NCI-H2029 (cell line): ENCODE measurements at places on chromosomes 5 and 9.

DNA sequence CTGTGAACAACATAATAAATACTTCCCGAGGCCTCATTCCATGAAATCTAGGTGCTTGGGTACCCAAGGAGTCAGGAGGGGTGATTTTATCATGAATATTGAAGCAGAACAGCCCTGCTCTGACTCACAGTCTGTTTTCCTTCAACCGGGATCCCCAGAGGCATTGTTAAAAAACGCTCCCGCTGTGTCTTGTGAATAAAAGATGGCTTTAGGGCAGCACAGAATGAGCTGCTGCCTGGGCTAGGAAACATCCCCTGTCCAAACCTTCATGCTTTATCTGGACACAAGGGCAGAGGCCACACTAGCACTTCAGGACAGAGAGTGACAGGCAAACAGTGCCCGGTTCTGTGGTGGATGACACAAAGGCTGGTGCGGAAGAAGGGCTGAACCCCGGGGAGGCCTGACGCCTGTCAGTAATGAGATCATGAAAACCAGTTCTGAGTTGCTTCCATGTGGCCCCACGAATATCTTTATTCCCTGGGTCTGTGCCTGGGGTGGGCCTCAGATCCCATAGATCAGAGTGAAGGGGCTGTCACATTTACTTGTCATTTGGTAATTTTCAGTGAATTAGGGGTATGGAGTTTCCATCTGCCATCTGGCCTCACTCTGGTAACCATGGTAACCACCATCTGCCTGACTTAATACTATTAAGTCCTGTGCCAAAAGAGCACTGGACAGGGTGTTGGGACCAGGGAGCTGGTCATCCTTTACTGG is 2.6 kb downstream of the IGFBPL1 start:
- DNase-seq: no peak

DNA sequence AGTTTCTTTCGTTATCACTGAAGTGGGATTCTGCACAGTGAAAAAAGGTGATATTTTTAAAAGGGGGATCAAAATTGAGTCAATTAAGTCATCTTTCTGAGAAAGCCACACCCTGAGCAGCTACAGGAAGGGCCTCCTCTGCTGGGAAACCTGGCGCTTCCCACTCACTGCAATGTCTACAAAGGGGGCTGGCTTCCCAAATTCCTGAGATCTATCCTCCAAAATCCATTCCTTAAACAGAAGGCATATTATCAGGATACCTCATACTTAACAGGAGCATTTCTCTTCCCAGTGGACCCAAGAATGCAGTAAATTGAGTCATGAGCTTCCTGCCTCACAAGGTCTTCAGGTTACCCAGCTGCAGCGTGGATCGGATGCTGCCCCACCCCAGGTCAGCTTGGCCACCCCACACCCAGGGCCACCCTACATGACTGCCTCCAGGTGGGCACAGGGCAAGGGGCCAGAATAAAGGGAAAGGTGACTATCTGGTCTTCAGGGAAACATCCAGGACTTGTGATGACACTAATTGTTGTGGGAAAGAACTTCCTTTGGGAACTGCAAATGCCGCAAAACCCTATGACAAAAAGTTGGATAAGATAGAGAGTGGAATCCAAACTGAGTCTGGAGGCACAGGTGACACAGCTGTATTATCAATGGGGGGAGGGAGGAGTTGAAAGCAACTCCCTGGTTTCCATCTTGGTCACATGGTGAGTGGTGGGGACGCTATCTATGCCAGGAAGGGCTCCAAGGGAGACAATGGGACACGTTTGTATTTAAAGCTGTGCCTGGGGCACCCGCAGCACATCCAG is 42.3 kb downstream of the ROR2 start:
- DNase-seq: no peak

- peak; percentile 95 for DNase-seq
Observed at GRCh38 chr9:90107040-90107725, 502.4 kb downstream of the GADD45G start.

GRCh38 chr9:114301798-114302565 is 20.9 kb upstream of the ORM1 start:
- DNase-seq: no peak

GRCh38 chr9:130287736-130288135 is 22.2 kb downstream of the HMCN2 start:
- peak; percentile 95 for DNase-seq

DNA sequence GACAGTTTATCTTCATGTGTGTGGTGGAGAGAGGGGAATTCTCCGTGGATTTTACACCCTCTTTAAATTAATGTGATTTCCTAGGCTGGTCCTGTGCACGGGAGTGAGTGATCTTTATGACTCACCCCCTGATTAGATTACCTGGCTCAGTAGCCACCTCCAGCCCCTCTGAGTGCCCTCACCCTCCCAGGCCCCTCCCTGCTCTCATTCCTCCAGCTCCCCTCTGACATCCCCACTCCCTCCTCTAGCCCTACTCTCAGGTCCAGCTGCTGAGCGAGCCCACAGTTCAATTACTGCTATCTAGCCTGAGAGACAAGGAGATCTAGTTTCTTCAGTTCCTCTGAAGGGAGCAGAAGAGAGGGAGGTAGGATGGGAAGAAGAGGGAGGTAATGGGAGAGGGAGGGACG is 61.8 kb upstream of the ARAP3 start:
- DNase-seq: peak; percentile 41

DNA sequence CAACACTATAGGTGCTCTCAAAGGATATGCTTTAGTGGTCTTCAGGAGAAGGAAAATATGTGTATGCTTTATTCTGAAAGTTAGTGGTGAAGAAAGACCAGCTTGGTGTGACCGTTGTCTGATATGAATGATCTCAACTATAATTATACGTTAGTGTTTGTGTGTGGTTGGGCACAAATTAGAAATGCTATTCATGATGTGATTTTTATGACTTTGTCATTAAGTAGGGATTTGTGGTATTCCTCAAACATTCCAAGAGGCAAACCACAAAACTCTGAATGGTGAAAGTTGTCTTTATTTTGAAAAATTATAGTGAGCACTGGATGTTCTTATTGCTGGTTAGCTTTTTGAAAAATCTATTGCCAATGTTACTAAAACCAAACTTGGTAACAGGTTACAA is 6.2 kb upstream of the F2R start:
- no peak for DNase-seq

- no peak for DNase-seq
Observed at GRCh38 chr5:5320062-5320805, 102.2 kb upstream of the ICE1 start.

GRCh38 chr5:126718236-126718868 is 58.6 kb upstream of the LMNB1 start:
- no peak for DNase-seq

DNA sequence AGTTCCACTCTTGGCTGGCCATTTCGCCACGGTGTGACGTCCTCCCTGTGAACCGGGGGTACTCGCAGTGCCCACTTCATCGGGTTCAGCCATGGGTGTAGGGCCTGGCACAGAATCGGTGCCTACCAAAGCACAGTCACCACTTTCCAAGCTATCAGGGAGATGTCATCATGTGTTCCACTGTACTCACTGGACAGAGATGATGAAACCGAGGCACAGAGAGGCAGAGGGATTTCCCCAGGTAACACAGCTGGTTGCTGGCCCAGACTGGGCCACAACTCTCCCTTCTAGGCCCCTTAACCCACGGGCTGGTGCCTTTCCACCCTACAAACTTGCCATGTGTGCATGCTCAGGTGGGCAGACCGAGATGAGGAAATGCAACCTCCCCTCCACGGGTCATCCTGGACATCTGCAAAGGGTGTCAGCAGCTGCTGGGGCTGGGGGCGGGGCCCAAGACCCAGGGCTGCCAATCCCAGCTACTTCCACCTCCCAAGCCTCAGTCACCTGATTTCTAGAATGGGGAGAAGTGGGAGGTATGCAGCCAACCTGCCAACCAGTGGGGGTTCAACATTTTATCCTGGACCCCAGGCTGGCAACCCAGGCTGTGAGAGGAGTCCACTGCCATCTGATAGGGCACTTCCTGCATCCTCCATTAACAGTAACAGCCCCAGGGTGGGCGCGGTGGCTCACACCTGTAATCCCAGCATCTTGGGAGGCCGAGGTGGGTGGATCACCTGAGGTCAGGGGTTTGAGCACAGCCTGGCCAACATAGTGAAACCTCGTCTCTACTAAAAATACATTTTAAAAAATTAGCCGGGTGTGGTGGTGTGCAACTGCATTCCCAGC is 893 bp upstream of the SH2D3C start:
- no peak for DNase-seq

- DNase-seq: no peak
Observed at GRCh38 chr9:130359819-130360218, 84.9 kb upstream of the ASS1 start.

DNA sequence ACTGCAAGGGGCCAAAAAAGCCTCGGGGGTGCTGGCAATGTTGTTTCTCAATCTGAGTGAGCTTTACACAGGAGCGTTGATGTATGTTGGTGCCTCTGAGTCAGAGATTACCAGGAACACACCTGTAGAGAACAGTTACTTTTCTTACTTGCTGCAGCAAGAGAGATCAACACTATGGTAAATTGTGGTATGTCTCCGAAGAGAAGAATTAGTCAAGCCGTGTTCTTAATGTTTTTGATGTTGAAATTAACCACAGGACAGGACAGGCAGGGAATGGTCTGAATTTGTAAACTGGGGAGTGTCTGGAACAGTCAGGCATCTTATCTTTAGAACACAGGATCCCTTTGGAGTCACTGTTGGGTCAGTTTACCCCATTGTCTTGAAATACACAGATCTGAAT is 285.7 kb downstream of the DNAH5 start:
- DNase-seq: no peak

- DNase-seq: no peak
Observed at GRCh38 chr5:80569086-80569960, 757 bp downstream of the ANKRD34B start.

- no peak for DNase-seq
Observed at GRCh38 chr5:107719034-107719606, 48.4 kb upstream of the EFNA5 start.

DNA sequence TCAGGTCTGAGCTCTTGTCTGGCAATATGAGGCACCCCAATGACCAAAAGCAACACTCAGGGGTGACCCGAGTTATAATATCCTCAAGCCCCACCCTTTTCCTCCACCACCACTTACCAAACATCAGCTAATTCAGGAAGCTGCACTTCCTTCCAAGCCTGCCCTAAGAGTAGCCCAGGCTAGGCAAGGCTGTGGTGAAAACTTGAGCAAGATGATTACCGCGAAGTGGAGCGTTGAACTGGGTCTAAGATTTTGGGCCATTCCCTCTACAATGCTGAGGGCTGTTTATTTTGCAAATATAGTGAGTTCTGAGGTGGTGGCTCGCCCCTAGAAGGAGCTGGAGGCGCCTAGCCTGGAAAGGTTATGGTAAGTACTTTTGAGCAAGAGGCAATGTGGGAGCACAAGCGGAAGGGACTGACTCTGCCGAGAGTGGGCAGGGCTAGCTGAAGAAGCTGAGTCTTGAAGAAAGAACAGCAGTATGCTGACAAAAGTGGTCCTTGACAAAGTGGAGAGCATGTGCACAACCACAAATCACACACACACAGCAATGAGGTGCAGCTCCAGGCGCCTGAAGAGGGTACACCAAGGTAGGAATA is at the start of gene HK3:
HK3 (minus strand) TSS at position 51 of the 596 bp plus-strand sequence. CDS start 3,187 bp downstream, outside the sequence.
- DNase-seq: no peak

GRCh38 chr9:136254381-136255165 is 9.0 kb upstream of the QSOX2 start:
- DNase-seq: no peak

GRCh38 chr9:6034954-6035353 is 19.5 kb upstream of the RANBP6 start:
- DNase-seq: no peak

DNA sequence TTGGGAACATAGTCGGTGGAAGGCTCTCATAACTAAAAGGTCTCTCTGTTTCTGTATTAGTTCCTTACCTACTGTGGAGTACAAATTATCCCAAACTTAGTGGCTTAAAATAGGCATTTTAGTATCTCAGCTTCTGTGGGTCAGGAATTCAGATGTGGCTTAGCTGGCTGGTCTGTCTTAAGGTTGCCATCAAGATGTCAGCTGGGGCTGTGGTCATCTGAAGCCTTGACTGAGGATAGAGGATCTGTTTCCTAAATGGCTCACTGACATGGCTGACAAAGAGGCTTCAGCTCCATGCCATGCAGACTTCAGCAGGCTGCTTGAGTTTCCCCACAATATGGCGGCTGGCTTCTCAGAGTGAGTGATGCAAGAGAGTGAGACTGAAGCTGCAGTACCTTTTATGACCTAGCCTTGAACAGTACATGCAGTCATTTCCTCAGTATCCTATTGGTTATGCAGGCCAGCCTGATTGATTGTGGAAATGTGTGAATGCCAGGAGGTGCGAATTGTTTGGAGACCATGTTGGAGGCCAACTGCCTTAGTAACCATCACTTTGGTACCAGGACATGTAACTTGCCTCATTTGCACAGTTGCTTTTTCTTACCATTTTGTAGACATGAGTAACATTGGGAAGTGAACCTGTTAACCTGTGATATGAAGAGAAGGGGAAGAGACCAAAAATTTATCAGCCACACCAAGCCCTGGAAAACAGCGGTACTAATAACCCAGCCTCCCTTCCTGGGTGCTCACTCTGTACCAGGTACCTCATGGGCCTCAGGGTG is 152.8 kb upstream of the IER5L start:
- no peak for DNase-seq
